ENCODE measurements at places on chromosomes 2 and 18.

- DNase-seq = no peak
These were observed 58.2 kb upstream of the ITGA4 start for GRCh38 chr2:181399027-181399426.

- no peak for DNase-seq
These were observed 212.8 kb downstream of the CDCA7 start for GRCh38 chr2:173567493-173567892.

DNA sequence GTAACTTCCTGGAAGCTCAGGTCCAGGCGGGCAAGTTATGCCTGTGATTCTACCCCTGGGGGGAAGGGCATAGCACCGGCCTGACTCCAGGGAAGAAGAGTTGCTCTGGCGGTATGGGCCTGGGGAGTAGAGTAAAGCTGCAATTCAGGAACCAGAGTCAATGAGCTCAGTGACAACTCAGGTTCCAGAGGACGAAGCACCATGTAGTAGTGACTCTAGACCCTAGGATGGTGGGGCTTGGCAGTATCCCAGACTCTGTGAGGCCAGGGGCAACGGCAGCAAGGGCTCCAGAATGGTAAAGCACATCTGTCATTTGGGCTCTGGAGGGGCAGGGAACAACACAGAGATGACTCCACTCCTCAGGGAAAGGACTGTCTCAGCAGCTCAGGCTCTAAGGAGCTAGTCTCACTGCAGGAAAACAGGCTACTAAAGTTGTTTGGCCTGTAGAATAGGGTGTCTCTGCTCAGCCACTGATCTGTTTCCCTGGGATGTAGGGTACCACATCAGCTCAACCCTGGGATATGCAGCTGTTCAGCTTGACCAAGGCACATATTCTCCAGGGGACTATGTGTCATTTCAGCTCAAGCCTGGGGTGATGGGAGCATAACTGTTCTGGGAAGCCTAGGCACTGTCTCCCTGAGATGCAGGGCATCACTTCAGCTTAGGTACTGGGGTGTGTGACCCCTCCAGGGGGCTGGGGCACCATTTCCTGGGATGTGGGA lies 36.2 kb upstream of the RHOB start:
- DNase-seq = no peak

DNA sequence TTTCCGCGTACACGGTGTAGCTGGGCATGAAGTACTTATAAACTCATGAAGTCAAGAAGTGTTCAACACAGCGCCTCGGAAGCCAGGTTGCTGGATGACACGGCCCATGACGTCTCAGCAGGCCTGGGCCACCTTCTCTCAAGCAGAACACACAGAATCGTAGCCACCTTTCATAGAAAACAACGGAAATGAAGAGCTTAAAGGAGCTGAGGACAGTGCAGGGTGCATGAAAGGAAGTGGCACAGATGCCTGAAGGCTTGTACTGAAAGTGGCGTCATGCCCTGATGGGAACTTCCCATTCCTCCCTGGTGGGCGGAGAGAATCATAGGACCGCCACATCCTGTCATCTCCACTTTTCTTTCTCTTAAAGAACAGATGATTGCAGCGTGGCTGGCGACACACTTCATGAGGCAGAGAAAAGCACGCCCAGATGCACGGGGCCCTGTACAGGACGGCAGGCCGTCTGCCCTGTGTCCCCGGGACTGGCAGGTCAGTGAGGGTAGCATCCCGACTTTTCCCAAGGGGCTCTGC lies 31.1 kb downstream of the HDAC4 start:
- no peak for DNase-seq

GRCh38 chr18:48355276-48356115 lies 53.7 kb downstream of the ZBTB7C start:
- peak; percentile 67 for DNase-seq

DNA sequence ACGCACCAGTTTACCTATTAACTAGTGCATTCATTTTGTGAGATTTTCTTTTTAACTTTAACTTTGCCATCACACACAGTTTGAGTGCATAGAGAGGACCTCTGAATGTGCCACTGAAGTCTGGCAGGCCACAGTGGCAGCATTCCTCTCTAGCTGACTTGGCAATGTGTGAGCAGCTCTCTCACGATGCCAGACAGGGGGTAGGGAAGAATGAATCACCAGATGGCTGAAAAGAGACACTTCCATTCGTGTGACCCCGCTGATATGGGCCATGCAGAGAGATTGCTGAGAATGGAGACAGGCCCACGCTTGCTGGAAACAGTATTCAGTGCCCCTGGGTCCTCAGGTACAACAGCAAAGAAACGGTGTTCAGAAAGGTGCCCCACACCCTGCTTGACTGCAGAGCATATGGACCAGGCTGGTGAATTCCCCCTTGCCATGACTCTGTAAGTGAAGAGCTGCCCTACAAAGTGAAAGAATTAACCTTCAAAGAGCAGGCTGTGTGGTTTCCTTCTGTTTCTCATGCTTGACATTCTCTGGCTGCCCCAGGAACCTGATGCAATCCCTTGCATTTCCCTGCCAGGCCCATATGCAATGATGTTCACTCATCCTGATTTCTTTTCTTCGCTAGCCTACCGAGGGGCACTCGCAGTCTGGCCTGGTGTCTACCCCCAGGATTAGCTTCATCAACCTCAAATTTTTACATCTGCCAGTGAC lies 236.1 kb downstream of the CDH20 start:
- DNase-seq = no peak

GRCh38 chr2:159262226-159262625 lies 24.3 kb downstream of the WDSUB1 start:
- no peak for DNase-seq

- no peak for DNase-seq
These were observed 1.7 kb downstream of the TUBB6 start for GRCh38 chr18:12309683-12310198.

- DNase-seq = no peak
These were observed 1.4 kb upstream of the YES1 start for GRCh38 chr18:813172-814071.

DNA sequence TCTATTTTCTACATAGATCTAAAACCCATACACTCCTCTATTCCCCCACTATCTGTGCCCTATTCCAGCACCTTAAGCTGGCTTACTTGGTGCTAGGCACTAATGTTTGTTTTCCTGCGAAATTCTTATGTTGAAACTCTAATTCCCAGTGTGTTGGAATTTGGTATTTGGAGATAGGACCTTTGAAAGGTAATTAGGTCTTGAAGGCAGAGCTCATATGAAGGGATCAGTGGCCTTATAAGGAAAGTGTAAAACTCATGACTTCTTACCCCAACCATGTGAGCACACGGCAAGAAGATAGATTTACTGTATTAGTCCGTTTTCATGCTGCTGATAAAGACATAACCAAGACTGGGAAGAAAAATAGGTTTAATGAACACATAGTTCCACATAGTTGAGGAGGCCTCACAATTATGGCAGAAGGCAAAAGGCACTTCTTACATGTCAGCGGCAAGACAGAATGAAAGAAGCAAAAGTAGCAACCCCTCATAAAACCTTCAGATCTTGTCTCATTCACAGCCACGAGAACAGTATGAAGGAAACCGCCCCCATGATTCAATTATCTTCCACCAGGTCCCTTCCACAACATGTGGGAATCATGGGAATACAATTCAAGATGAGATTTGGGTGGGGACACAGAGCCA lies 10.5 kb upstream of the LRATD1 start:
- DNase-seq = no peak
